ENCODE measurements at places on chromosomes 12 and 14.
A peak's percentile ranks its signal among the peaks of the same experiment; 100 is the strongest.

DNA sequence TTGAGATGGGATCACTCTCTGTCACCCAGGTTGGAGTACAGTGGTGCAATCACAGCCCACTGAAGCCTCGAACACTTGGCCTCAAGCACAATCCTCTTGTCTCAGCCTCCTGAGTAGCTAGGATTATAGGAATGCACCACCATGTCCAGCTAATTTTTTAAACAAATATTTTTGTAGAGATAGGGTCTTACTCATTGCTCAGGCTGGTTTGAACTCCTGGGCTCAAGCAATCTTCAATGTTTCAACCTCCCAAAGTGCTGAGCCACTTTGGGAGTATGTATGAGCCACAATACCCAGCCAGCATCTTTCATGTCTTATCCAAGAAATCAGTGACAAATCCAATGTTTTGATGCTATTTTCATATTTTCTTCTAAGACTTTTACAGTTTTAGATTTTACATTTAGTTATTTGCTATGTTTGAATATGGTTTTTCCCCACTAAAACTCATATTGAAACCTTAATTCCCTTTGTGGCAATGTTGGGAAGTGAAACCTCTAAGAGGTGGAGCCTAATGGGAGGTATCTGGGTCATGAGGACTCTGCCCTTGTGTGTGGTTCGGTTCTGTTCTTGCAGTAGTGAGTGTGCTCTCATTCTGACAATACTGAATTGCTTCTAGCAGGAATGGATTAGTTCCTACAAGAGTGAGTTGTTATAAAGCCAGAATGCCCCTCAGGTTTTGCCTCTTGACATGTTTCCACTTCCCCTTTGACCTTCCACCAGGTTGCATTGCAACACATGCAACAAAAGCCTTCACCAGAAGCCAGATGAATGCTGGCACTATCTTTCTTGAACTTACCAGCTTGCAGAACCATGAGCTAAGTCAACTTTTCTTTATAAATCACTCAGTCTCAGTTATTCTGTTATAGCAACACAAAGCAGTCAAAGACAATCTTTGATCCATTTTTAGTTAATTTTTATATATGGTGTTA is 80.8 kb upstream of the AMIGO2 start:
- DNase-seq: no peak

- no peak for DNase-seq
Observed at GRCh38 chr14:99321955-99322730, 50.1 kb upstream of the BCL11B start.

DNA sequence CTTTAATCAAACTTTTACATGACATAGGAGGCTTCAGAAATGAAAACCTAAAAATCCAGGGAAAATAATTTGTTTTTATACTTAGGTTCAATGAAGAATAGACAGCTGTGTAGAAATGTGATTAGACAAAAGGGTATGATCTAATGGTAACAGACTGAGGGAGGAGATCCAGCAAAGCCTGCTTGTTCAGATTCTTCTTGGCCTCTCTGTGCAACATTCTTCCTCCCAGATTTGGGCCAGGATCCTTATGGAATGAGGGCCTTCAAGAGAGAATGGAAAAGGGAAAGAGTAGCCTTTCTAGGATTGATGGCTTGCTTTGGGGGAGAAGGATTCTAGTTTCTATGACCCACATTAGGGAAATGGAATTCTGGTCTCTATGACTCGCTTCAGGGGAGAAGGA is 94.5 kb upstream of the G2E3 start:
- DNase-seq: no peak

- no peak for DNase-seq
Observed at GRCh38 chr14:81187832-81188522, 32.8 kb downstream of the GTF2A1 start.

- DNase-seq: peak; percentile 69
Observed at GRCh38 chr12:6914246-6914946, at the start of gene ENO2. Gene ENO2, plus strand, starts transcription at chr12:6914580. Its CDS starts 1,253 bp downstream, at chr12:6915833.

- DNase-seq: no peak
Observed at GRCh38 chr12:93234641-93235040, 143.1 kb upstream of the NUDT4 start.
